Amygdala (tissue), 56 donors: ENCODE measurements at places on chromosomes 12 and 14.

GRCh38 chr12:108129017-108129812, at the start of gene WSCD2:
Gene WSCD2, plus strand, starts transcription at chr12:108129288. Its CDS starts 66,545 bp downstream, at chr12:108195833.
- peak; percentile 44 for DNase-seq

- DNase-seq: peak; percentile 95
Measured at GRCh38 chr12:76084863-76085519, 506 bp upstream of the NAP1L1 start.

DNA sequence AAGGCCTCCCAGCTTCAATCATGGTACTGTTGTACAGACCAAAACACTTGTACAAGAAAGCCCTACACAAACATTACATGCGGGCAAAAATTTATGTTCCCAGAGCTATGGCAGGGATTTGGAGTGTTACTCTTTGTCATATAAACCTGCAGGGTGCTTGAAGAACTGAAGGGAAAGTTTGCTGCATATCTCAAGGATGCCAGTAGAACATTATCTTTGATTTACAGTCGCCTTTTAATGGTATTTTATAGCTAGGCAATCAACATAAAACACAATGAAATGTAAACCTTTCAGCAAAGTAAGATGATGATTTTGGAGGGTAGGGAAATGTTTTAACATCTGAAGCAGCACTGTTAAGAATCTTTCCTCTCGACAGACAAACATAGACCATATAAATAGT, 305.6 kb downstream of the KCNH5 start:
- no peak for DNase-seq

DNA sequence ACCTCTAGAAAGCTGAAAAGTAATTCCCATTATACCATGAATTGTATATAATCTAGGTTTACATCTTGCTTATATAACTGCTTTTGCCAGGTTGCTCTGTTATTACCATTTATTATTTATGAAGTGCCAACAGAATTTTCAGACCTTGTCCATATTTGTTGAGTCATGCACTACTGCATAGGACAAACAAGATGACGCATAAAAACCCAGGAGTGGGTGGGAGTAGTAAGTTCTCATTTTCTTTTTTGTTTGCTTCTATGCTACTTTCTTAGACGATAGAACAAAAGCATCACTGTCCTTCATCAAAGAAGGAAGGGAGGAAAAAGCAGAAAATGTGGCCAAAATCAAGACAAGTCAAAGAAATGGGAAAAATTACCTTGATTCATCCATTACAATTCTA, 119.0 kb upstream of the RASSF8 start:
- no peak for DNase-seq

- DNase-seq: no peak
Measured at GRCh38 chr14:74947353-74948227, 7.8 kb downstream of the PGF start.

DNA sequence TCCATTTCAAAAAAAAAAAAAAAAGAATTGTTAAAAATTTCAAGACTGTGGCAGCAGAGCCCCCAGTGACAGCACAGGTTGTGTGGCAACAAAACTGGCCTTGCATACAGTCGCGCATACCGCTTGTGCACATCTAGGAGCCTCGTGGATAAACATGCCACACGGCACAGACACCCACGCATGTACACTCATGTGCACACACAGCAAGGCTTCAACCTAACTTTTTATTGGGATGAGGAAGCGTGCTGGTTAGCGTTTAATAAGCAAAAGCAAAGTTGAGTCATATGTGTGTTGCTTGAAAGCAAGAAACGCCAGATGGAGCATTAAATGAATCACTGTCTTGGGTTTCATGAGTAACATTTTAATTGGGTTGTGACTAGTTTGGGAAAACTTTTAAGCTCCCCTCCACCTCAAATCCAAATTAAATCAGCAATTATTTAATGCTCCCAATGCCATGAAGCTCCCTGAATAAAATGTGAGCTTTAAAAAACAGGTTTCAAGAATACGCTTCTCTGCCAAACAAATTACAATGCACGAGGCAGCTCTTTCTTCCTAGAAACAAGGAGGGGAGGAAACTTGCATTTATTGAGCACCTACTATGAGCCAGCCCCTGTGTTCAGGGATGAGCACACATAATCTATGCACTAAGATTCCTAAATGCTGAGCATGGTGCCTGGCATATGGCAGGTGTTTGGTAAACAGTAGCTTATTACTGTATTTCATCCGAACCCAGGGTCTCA, 35.7 kb upstream of the EML1 start:
- DNase-seq: no peak

DNA sequence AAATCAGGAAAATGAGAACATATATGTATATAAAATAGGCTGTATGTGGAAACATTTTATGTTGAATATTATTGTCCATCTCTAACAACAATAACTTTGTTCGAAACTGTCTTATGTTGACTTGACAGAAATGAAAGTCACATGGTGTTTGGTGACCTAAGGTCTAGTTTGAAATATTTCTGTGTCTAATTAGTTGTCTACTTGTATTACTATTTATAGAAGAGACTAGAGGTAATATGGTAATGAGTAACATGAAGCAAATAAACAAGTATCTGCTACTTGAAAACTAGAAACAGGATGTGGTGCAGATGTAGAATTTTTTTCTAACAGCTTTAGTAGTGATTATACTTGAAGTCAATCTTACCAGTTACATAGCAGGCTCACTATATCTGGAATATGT, 3.9 kb downstream of the GPHN start:
- DNase-seq: no peak

DNA sequence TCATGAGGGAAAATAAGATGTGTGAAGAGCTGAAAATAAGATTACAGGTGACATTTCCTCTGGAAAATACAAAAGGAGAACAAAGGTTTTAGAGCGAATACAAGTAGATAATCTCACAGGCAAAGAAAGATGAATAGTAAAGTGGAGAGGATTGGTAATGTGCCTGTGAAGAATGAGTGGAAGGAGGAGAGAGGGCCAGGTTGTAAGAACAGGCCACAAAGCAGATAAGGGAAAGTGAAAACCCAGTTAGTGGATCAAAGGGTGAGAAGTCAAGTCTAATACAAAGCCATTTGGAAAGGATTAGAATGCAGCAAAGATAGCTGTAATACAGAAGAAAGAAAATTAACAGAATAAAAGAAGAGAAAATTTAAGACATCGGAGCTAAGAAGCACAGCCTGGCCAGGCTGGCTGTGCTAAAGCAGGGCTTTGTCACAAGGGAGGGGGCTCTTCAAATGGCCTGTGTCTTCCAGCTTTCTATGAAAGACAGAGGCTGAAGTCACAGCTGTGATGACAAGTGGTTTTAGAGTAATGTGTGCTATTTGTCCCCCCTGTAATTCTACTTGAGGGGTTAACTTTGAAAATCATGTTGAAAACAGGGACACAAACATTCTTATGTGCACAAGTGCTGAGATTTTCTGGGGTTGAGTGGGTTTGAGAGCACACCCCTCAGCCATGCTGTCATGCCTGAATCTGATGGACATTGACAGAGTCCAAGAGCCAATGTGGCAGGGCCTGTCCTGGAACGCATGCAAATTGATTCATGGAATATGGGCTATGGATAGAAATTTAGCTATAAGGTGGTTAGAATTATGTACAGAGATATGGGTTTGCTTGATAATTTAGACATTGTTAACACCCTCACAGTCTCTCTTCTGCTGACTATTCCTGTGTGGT, 344.5 kb upstream of the NAV3 start:
- no peak for DNase-seq

DNA sequence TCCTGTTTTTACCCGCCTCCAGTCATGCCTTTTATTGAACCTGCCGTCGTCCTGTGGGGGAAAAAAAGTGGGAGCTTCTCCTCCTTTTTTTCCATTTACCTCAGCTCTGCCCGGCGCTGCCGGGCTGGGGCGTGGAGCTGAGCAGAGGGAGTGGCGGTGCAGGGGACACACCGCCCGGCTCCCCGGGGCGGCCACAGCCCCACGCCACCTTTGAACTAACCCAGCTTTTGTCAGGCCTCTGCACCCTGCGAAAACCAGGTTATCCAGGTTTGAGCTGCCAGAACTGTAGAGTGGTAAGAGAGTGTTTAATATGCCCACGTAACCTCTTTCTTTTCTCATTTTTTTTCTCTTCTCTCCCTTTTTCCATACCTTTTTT, 161.0 kb upstream of the FKBP4 start:
- DNase-seq: no peak

DNA sequence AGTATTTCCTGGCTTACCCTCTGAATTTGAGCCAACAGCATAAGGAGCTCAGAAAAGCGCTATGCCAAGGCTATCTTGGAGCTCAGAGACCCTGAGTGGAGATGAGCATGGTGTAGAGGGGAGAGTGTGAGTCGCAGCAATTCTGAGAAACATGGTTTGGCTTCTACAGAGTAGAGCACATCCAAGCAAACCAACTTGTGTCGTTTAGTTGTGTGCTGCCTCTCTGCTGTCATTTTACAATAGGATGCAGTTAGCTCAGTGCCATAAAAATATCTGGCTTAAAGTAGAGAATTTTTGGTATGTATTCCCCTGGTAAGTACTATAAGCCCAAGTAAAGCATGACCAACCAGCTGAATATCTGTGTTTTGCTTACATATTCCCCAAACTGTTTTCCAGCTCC, 249.2 kb downstream of the TRHDE start:
- no peak for DNase-seq

DNA sequence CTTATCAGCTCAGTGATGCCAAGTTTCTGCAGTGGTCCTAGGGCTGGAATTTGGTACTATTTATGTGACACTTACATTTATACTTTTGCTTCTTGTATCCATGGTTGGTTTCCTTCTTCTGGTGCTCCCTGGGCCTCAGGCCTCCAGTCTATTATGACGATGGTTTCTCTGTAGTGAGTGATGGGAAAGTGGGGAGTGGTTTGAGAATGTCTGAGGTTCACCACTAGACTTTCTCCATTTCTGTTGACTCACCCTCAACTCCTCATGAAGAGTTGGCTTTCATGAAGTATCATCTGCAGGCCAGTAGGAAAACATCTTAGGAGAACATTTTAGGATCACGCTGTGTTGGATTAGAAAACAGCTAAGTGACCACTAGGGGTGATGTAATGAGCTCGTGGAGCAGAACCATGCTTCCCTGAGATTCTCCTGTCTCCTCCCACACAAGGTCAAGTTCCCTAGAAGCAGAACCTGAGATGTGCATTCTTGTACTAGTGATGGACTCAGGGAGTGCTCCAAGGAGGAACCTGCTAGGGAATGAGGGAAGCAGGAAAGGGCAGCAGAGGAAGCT, 32.1 kb downstream of the RPH3A start:
- no peak for DNase-seq

GRCh38 chr14:90487031-90487430, 90.2 kb downstream of the CALM1 start:
- no peak for DNase-seq

GRCh38 chr12:95195122-95195521, 22.1 kb downstream of the FGD6 start:
- DNase-seq: no peak

DNA sequence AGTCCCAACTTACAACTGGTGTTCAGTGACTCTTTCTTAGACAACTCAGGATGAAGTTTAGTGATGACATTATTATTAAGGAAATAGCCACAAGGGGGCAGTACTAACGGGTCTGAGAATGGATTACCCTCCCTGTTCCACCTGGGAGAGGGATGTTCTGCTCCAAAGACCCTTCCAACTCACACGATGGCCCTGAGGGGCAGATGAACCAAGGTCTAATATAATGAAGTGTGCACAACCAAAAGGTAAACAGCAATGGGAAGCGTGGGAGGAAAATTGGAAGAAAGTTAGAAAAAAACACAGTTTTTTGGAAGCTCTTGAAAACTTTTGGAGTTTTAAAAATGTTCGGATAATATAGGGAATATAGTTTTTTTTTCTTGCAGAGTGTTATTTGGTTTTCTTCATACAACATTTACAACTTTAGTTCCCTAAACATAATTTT, 24.0 kb downstream of the FGF6 start:
- no peak for DNase-seq

GRCh38 chr14:61215222-61216020, 65.7 kb downstream of the TMEM30B start:
- DNase-seq: no peak

GRCh38 chr12:113221997-113222729, 899 bp downstream of the TPCN1 start:
- DNase-seq: no peak

DNA sequence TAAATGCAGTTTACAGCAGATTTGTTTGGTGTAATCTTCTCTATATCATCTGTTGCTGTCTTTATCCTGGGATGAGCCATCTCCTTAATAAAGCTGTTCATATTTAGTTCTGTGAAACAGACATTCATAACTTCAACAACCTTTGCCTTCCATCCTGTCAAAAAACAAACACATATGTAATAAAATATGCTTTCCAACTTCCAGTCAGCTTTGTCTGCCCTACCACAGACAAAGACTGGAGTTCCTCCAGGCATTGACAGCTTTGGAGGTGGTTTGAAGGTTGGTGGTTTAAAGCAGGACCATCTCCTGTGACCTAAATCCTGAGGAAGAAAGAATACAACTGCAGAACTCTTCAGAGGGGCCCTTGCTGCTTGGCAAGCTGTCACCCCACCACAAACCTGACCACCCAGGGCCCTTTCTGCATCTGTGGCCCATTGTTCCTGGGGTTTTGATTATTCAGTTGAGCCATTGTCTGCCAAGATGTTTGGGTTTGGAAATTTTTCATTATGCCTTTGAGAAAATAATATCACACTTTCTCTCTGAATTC, 28.2 kb upstream of the PTGR2 start:
- DNase-seq: no peak

DNA sequence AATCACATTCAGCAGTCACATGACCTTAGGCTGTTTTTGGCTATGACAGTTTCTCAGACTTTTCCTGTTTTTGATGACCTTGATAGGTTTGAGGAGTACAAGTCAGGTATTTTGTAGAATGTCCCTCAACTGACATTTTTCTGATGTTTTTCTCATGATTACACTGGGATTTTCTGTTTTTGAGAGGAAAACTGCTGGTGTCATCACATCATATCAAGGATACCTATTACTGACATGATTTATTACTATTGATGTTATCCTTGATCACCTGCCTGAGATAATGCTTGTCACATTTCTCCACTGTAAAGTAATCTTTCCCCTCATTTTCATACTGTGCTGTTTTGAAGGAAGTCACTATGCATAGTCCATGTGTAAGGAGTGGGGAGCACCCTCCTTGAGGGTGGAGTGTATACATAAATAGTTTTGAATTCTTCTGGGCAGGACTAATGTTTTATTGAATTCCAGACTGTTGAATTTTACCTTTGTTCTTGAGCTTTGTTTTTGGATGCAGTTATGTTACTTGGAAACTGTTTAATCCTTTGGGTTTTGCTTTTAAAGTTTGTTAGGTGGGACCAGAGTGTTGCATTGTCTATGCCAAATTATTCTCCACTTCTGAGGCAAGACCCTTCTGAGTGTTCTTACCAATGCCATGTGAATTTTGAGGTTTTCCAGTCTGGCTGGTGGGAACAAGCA, 444.5 kb upstream of the FAR2 start:
- no peak for DNase-seq

DNA sequence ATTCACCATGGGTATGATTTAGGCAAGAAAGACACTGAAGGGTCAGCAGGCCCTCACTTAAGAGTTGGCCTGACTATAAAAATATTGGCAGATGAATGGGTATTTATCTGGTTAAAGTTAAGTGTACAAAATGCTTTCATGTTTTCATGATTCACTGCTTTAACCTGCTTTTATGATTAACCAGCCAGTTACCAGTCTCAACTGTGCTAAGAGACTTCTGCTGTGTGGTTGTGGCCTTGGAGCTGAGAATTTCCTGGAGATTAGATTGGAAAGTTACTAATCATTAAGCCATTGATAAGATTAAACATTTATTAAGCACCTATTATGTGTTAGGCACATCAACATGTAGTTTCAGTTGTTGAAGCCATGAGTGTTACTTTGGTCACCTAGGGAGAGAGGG, 68.9 kb downstream of the RASSF8 start:
- DNase-seq: no peak
